ENCODE measurements at places on chromosomes 5 and 9.

- DNase-seq = no peak
Observed at GRCh38 chr9:3323714-3324113, 202.1 kb downstream of the RFX3 start.

GRCh38 chr9:124562328-124562727, 55.1 kb upstream of the NR5A1 start:
- DNase-seq = no peak

- DNase-seq = no peak
Observed at GRCh38 chr9:137545123-137545522, 5.1 kb downstream of the PNPLA7 start.

- DNase-seq = no peak
Observed at GRCh38 chr5:82938901-82939725, 138.1 kb downstream of the TMEM167A start.

- no peak for DNase-seq
Observed at GRCh38 chr5:176406436-176407052, 9.8 kb downstream of the CLTB start.

DNA sequence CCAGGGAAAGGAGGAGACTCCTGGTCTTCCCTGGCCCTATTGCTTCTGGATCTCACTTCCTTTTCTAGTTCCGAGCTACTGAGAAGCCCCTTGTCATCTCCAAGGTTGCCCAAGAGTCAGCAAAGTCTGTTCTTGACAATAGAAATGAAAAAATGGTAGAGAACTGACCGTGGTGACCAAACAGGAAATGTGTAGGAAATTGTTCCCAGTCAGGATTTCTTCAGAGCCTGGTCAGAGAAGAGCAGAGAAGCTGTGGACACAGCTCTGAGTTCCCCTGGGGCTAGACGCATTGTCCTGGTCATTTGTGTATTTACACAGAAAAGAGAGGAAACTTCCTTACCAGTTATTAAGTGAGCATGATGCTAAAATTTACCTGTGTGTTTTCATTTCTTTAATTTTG, 35.6 kb downstream of the S1PR3 start:
- no peak for DNase-seq

GRCh38 chr5:169668732-169669131, 31.7 kb downstream of the DOCK2 start:
- no peak for DNase-seq

GRCh38 chr9:86734771-86735170, 212.5 kb downstream of the GAS1 start:
- no peak for DNase-seq

- DNase-seq = no peak
Observed at GRCh38 chr5:176716320-176716719, 69.0 kb downstream of the TSPAN17 start.

DNA sequence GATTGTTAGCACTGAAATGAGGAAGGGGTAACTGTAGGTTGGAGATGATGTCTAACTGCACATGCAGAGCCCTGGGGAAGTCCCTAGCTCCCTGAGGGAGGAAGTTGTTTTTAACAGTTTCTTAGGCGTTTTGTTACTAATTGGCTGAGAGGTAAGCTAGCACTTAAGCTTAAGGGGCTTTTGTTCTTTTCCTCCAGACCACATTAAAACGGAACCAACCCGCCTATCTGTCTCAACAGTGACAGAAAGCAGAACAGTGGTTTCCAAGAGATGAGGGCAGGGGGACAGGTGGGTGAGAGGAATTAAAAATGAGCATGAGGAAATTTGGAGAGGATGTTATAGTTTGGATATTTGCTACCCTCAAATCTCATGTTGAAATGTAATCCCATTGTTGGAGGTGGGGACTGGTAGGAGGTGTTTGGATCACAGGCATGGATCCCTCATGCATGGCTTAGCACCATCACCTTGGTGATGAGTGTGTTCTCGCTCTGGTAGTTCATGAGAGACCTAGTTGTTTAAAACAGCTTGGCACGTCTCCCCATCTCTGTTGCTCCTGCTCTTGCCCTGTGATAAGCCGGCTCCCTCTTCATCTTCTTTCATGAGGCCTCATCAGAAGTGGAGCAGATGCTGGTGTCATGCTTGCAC, 38.9 kb downstream of the LYRM7 start:
- peak; percentile 88 for DNase-seq

DNA sequence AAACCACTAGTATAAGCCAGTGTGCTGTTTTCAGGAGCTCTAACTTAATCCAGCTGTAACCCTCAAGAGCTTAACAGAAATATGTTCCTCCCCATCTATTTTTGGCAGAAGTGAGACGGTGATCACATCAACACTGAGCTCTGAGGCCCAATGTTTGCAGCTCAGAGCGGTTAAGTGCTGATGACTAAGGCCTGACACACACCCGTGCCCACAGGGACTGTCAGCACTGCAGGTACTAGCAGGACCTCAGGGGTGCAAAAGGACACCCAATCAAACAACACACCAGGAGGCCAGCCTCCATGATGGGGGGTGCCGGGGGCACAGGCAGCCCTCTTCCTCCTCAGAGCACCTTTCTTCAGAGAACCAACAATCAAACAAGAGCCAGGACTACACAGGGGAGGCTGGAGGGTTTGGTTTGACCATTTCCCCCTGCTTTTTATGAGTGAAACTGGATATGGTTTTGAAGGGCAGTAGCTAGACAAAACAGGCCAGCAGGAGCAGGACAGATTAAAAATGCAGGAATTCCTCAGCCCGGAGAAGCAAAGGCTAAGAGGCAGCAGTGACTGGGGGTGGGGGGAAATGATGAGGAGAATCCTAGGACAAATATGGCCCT, 61.3 kb downstream of the RAPGEF1 start:
- DNase-seq = peak; percentile 85

GRCh38 chr5:111143910-111144309, 51.8 kb downstream of the WDR36 start:
- no peak for DNase-seq

DNA sequence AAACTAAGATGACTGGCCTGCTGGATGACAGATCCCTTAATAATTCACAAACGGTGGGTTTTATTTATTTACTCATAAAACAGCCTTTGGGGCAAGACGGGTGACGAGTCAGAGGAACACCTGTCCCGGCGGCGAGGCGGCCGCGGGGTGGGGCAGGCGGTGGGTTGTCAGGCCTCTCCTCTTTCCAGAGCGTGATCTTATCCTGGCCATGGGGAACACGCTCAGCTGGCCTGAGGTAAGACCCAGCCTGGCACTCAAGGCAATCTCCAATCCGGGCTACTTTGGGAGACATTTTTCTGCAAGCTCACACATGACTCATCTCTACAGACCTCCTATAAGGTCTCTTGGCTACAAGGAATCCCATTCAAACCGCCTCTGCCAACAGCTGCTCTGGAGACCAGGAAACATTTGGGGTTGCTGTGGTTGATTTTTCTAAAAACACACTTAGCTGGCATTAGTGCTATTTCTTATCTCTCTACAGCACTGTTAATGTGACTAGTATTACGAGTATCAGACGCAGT, 6.3 kb downstream of the RAPGEF1 start:
- peak; percentile 69 for DNase-seq

GRCh38 chr5:56705217-56705616, 110.1 kb upstream of the MAP3K1 start:
- DNase-seq = no peak

- DNase-seq = no peak
Observed at GRCh38 chr9:99628285-99628684, 193.4 kb upstream of the NR4A3 start.

DNA sequence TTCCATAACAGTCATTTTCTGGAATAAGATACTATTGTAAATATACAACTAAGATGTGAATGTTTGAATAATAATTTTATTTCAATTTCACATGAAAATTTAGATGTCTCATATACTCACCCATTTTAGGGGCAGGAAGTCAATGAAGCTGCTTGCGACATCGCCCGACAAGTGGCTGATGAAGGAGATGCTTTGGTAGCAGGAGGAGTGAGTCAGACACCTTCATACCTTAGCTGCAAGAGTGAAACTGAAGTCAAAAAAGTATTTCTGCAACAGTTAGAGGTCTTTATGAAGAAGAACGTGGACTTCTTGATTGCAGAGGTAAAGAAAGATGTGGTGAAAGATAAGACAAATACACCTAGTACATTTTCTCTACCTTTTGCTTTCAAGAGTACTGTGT, 8.6 kb downstream of the BHMT start:
- no peak for DNase-seq

DNA sequence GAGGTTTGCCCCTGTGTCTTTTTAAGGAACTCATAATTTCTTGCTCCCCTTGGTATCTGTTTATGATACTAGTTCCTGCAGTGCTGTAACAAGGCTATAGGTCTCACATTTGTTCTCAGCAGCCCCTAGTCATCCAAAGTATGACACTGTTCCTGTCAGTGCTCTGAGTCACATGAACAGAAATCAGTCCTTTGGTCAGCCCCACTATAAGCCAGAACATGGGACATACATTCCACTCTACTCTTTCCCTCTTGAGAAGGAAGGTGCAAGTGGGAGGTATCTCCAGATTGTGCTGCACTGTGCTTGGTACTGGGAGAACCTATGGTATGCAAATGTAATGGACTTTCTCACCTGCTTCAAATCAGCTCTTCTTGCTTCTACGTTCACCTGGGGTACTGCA, 87.0 kb downstream of the IARS1 start:
- DNase-seq = no peak

GRCh38 chr9:21728781-21729180, 73.7 kb upstream of the MTAP start:
- DNase-seq = no peak

DNA sequence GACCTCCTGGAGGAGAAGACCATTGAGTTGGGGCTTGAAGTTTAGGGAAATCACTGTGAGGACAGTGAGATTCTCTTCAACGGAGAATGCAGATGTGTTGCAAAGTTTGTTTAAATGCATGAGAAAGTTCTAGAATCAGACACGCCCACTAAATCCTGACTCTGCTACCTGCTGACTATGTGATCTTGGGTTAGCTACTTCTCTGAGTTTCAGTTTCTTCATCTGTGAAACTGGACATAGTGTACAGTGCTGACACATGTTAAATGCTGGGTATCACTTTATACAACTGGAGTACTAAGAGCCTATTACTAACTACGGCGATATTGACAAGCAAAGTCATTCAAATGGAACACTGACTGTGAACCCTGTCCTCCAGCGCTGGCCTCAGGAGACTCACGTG, 255.5 kb downstream of the HSPA4 start:
- DNase-seq = no peak

DNA sequence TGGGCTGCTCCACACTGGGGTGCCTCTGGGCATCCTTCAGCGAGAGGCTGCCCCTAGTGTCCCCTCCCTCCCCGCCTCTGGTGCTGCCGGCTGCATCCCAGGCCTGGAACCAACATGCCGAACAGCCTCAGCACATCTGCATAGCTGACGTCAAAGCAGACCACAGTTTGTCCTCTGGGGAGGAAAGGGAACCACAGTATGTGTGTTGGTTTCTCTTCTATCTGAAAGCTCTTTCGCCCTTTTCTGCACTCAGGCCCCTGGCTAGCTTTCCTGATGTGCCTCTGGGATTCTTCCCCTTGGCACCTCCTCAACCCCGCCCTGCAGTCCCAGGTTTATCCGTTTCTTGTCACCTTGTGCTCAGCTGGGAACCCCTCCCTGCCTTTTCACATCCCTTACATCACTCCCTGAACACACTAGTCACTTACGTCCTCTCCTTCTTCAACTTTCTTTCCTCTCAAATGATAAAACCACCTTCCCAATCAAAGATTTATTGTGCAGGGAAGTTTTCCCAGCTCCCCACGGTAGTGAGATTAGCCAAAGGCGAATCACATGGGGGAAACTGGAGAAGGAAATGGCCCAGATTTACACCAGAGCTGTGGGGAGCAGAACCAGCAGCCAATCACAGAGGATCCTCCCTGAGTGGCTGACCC, 35.5 kb upstream of the B4GALT1 start:
- DNase-seq = peak; percentile 38

DNA sequence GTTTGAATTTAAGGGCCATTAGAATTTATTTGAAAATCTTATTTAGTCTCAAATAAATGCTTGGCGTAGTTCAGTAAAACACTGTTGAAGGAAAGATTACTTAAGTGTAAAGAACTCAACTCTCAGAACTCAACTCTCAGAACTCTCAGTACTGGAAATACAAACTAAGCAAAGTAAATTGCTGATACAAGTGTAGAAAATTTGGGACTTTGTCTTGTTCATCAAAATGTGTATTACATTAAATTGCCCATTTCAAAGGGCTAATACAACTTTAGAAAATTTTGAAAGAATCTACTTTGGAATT, 99.4 kb downstream of the CSNK1G3 start:
- no peak for DNase-seq

DNA sequence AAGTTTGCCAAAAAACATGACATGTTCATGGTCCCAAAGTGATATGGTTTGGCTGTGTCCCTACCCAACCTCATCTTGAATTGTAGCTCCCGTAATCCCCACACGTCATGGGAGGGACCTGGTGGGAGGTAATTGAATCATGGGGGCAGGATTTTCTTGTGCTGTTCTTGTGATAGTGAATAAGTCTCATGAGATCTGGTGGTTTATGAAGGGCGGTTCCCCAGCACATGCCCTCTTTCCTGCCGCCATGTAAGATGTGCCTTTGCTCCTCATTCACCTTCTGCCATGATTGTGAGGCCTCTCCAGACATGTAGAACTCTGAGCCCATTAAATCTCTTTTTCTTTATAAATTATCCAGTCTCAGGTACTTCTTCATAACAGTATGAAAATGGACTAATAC, 322.1 kb downstream of the MED10 start:
- DNase-seq = no peak

DNA sequence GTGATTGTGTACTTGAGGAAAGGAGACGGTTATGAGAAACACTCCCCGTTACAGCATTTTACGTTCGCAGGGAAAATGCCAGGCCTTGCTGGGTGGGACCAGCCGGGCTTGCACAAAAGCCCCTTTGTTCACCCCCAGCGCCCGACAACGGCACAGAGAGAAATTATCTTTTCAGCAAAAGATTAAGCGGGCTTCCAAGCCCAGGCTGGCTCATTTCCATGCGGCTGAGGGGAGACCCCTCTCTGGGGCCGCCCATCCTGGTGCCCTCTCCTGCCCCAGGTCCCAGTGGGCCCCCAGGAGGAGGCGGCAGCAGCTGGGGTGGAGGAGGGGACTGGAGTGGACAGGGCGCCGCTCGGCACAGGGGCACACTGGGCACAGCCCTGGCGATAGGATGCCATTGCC, 50.8 kb upstream of the NOTCH1 start:
- DNase-seq = no peak

GRCh38 chr9:8284884-8285283, 485.3 kb upstream of the DMAC1 start:
- no peak for DNase-seq

GRCh38 chr5:16615741-16616535, 859 bp downstream of the RETREG1 start:
- no peak for DNase-seq

GRCh38 chr5:10912435-10912834, 151.4 kb upstream of the DAP start:
- no peak for DNase-seq

GRCh38 chr5:134874831-134875655, 872 bp downstream of the TXNDC15 start:
- peak; percentile 34 for DNase-seq

DNA sequence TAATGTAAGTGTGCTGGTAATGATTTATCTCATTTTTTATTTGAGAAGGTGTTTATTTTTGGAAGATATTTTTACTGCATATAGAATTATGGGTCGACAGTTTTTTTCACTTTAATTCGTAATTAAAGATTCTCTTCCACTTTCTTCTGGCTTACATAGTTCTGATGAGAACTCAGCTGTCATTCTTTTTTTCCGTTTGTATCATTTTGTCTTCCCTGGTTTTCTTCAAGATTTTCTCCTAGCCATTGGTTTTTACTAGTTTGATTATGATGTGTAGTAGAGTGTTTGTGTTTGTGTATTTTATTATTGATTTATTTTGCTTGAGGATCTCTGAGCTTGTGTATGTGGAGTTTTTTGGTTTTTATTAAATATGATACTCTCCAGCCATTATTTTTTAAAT, 21.7 kb downstream of the SLF1 start:
- no peak for DNase-seq

GRCh38 chr9:101977614-101978210, 239.3 kb upstream of the GRIN3A start:
- DNase-seq = peak; percentile 24
